NCI-H1694 (cell line): ENCODE measurements at places on chromosomes 16 and 17.

- no peak for DNase-seq
Observed at GRCh38 chr16:28858421-28858820, 5.2 kb upstream of the SH2B1 start.

DNA sequence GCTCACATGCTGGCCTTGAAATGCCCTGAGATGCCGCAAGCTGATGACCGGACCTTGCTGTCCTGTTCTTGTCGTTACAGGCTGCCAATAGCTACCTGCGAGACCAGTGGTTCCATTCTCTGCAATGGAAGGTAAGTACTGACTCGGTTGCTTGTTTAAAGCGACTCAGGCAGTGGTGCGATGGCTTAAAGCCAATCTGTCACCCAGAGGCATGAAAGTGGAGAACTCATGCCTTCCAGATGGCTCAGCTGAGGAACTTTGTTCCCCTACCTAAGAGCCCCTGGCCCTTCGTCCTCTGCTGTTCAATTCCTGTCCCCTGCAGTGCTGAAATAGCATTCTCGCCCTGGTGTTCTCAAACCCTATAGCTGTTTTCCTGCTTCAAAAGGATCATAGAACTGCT is 158.3 kb upstream of the PLCG2 start:
- no peak for DNase-seq

DNA sequence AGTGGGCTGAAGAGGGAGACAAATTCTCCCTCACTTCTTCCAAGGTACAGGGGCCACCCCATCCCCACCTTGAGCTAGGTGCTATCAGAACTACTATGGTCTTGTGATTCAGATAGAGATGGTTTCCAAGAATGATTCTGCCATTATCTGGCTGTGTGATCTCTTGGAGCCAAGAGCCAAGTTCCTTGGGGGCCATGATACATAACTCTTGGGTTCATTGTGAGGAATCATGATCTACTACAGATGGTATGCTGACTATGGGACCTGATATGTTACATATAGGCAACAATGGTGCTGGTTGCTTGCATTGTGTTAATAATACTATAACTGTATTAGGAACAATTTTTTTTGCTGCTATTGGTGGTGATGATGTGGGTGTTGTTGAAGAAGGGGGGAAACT is 45.7 kb downstream of the DYNLRB2 start:
- DNase-seq: no peak

- DNase-seq: no peak
Observed at GRCh38 chr16:87054856-87055255, 262.3 kb downstream of the C16orf95 start.

DNA sequence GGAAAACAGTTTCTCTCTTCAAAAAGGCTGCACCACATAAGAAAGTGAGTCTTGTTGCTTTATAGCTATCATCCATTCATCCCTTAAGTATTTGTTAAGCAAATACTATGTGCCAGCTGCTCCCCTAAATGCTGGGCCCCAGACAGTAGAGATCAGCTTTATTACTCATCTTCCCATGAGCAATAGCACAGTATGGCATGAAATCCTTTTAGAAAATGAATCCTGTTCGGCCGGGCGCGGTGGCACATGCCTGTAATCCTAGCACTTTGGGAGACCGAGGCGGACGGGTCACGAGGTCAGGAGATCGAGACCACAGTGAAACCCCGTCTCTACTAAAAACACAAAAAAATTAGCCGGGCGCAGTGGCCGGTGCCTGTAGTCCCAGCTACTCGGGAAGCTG is 99.5 kb downstream of the MYO1D start:
- DNase-seq: no peak

DNA sequence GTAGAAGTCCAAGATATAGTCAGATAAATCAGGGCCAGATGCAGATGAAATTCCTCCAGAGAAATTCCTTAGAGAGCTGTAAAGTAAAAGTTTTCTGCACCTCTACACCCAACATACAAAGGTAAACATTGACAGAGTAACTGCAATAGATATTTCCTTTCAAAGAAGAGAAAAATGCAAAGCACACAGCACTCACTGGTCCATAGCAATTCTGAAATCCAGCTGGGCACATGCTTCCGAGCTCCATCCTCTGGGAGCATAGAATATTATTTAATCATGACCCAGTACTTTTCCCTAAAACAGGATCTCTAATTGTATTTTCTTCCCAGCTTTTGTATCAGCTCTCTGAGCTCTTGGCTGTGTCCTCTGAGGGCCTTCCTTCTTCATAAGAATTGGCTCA is 239.5 kb upstream of the IRX3 start:
- DNase-seq: no peak

- DNase-seq: no peak
Observed at GRCh38 chr16:88735616-88736015, 29.3 kb downstream of the CTU2 start.

DNA sequence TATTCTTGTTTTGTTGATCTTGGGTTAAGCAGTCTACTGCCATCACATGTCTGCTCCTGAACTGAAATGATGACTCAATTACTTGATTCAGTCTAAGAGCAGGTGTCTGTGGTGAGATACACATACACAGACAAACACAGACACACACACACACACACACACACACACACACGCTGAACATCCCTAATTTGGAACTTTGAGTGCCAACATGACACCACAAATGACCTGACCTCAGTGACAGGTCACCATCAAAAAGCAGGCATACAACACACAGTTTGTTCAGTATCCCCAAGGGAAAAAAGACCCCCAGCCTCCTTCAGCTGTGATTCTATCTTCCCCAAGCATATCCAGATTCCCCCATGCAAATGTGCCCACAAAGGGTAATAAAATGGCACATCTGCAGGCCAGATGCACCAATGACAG is 130.1 kb upstream of the TMEM97 start:
- no peak for DNase-seq

DNA sequence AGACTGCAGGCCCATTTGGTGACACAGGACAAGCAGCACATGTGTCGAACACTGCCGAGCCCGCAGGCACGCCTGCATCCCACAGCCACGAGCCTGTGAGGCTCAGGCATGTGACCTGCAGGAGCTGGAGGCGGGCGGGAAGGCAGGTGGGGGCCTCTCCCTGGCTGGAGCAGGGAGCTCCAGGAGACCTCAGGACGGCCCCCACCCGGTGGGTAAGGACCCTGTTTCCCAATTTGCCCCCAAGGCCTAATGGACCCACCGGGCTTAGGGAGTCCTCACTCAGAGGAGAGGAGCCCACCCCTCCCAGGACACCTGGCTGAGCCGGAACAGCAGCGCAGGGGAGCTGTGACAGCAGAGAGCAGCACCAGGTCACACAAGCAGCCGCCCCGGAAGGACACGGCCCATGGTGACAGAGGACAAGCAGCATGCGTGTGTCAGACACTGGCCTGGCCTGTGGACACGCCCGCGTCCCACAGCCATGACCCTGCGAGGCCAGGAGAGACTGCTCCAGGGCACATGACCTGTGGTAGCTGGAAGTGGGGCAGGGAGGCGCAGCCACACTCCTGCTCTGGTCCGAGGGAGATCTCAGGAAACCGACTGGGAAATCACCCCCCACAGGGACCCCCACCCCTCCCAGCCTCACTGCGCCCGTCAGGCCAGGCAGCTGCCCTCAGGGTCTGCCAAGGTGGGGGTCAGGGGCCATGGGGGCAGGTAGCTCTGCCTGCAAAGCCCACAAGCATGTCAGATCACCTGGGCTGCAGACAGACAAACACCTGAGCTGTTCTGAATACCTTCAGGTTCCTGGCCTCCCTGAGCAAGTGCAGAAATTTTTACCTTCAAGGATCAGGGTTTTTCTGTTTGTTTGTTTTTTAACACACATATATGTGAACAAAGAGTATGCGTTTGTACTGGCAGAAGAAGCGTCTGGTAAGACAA is 2.4 kb downstream of the SPSB3 start:
- DNase-seq: no peak

- DNase-seq: no peak
Observed at GRCh38 chr17:19339341-19339815, 23.1 kb downstream of the B9D1 start.

GRCh38 chr16:1909561-1910231 is 8.5 kb downstream of the HS3ST6 start:
- DNase-seq: no peak

DNA sequence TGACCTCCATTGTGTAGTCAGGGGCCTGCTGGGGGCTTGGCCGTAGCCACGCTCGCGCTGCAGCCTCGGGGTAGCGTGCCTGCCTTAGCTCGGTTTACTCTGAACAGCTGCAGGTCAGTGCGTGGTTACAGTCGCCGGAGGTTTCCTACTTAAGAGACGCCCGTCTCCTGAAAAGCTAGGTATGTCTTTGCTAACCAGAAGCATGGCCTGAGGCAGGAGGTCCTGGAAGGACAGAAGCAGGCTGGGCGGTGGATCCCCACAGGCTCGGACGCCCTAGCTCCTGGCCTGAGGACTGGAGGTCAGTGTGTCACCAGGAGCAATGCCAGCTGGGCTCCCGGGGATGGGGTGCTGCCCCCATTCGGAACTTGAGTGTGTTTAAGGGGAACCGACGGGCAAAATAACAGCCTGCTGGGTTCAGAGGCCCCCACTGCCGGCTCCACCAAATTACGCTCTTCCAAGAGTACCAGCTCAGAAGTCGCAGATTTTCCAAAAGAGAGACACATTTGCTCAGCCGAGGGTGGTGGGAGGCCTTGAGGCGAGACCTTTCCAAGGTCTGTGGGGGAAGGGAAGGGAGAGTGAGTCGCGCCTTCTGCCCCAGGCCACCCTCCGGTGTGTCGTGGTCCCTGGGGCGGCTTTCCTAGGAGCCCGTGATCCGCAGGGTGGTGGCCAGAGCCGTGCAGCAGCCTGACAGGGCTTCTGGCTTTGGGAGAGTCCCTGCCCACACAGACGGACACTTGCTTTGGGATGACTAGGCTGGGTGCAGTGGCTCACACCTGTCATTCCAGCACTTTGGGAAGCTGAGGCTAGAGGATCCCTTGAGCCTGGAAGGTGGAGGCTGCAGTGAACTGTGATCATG is 3.9 kb upstream of the GNG13 start:
- no peak for DNase-seq
